ENCODE measurements at places on chromosomes 2 and 18.

DNA sequence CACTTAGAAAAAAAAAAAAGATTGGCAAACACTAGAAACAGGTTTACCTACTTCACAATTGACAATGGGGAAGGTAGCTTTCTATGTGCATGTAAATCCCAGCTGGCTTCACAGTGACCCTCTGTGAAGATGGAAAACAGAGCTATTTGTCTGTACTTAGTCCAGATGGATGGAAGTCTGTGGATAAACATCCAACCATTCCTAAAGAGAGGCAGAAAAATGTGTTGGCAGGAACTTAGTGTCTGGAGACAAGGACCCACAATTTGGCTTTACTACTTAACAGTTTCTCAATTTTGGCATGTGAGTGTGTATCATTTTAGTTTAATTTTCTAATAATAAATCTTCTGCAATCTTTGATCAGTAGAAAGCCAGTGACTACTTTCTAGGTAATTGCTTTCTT, 154.4 kb downstream of the RAD51AP2 start:
- no peak for DNase-seq

GRCh38 chr18:73458186-73458964, 590.6 kb upstream of the NETO1 start:
- DNase-seq, result no peak

GRCh38 chr2:26735883-26736588, 28.0 kb upstream of the SLC35F6 start:
- no peak for DNase-seq

DNA sequence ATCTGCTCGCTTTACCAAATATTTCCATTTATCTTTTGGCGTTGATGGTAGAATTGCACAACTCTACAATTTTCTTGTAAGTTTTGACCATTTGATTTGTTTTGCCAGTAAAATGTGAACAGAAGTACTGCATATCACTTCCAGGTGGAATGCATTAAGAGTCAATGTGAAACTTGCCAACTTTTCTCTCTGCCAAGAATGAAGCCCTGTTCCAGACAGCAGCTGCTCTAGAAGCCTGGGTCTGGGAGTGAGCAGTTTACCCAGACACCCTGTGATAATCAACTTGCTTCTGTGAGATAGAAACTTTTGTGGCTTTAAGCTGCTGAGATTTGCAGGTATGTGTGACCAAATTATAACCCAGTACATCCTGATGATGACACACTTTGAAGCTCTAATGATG, 115.9 kb upstream of the SYT4 start:
- no peak for DNase-seq

- no peak for DNase-seq
Observed at GRCh38 chr2:222050981-222051380, 247.8 kb downstream of the PAX3 start.

DNA sequence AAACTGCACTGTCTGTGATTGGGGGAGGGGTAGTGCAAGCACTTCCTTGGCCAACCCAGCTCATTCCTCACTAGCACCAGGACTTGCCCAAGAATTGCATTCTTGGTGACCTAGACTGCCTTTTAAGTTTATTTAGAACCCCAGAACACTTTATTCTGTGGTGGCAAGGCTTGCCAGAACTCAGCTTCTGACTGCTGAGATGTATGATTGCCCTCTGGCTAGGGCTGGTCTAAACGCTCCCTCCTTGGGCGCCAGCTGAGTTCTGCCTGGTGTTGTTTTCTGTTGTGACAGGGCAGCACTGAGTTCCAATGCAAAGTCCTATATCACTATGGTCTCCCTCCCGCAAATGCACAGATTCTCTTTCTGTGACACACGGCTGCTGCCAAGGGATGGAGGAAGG, 247.7 kb downstream of the ZNF385B start:
- DNase-seq, result no peak

DNA sequence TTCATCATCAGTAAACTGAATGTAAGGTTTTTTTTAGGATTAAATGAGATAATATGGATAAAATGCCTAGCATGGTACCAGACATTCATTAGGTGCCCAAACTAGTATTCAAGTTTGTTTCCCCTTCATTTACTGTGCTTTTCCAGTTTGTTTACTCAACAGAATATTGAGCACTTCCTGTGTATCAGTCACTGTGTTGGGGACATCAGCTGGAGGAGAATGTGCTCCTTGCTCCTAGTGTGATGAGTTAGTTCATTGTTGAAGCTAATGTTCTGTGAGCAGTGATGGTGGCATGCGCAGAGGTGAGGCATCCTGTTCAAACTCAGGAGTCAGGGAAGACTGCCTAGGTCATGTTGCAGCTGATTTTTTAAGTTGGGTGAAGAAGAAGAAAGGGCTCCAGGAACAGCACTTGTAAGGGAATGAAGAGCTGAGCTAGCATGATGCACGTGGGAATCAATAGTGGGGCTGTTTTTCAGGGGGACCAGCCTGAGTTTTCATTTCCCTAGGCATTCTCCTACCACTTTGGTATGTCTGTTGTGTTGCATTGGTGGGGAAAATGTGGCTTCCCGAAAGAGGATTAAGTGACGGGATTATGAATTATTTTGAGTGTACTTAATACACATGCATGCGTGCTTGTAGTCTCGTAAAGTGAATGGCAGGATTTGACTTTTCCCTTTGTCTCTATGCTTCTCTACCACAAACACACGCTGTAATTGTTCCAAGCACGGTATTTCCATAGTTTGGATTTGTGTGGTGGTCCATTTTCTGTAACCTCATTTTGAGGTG, 23.7 kb downstream of the TTLL4 start:
- DNase-seq, result no peak

DNA sequence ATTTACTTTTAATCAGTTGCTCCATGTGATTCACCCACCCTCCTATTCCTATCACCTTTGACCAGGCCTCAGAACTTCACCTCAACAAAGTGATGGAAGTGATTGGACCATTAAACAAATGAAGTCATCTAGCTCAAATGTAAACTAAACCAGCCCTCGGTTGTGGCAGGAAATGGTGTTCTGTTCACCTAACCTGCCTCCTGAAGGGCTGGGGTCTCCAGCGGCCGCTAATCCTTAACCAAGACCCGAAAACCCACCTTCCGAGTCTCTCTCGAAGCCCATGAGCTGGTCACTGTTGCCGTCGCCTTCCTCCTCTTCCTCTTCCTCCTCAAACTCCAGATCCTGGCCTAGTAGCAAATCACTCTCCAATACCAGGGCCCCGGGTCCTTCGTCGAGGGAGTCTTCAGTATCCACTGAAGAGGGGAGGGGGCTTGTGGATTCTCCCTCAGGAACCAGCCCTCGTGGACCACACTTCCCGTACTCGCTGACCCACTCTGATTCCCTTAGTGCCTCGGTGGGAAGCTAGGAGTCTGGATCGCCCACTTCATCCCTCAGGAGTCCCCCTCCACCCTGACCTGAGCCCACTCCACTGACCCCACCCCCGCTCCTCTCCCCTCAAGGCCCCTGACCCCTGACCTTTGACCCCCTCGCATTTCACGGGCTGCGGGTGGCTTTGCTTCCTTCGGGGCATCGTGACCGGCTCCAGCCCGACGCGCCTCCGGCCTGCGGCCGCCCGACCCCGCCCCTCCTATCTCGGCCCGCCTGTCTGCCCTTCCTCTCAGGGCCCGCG, 503 bp downstream of the ZNF513 start:
- DNase-seq, result no peak

DNA sequence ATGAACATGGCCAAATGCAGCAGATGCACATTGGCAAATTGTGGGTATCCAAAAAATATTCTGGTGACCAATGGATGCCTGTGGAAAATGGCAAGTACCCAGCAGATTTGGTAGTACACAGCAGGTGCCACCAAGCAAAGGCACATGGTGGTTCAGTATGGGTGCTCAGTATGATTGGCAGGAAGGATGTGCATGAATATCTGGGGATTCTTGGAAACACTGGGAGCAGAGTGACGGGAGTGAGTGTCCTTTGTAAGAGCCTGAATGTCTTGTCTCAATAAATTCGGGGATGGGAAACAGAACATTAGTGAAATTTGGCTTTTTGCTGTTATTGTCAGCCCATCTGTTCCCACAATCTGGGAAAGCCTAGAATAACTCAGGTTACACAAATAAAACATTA, 36.8 kb upstream of the ACADL start:
- no peak for DNase-seq

DNA sequence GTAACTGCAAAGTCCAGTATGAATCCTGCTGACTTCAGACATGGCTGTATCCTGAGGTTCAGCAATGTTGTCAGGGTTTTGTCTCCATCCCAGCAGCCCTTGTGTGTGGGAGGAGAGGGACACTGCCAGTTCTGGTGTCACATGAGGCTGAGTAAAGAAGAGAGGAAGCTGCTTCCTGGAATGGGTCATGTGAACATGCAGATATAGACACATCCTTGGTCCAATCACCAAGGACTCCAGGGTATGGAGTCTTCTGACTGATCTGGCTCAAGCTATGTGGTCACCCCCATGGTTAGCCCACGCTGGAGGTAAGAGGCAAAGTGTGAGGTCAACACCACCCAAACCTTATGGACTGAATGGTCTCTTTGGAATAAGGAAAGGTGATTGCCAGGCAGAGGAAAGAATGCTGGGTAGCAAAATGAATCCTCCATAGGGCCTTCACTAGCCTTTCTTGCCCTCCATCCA, 134.4 kb upstream of the SLC1A4 start:
- DNase-seq, result no peak

GRCh38 chr2:231461516-231461971, 2.7 kb downstream of the NCL start:
- no peak for DNase-seq

DNA sequence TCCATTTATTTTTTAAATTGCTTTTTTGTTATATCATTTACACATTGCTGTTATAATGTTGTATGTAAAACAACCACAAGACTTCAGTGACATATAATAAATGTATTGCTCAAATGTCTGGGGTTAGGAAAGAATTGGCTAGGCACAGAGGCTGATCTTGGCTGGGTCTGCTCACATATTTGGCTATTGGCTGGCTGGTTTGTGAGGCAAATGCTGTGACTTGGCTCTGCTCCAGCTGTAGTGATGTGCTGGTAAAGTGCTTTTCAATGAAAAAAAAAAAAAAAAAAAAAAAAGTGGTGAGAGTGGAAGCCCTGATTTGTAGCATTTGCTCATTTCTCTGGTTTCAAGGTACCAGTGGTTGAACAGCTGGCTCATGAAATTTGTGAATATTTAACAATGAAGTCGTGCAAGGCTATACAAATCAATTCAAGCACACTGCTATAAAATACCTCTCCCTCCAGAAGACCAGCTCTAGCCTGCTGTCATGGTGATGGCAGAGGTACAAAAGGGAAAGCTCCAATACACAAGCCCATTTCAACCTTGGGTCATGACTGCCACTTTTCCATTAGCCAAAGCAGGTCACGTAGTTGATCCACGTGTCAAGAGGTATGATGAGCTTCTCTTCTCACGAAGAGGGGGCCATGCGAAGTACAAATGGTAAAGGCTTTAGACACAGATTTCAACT, 43.7 kb upstream of the RIT2 start:
- DNase-seq, result no peak

GRCh38 chr18:70195852-70196434, 9.5 kb downstream of the RTTN start:
- no peak for DNase-seq

GRCh38 chr2:51960281-51960680, 928.3 kb upstream of the NRXN1 start:
- no peak for DNase-seq

GRCh38 chr2:160406591-160407392, 86.8 kb downstream of the RBMS1 start:
- DNase-seq, result peak; percentile 94

DNA sequence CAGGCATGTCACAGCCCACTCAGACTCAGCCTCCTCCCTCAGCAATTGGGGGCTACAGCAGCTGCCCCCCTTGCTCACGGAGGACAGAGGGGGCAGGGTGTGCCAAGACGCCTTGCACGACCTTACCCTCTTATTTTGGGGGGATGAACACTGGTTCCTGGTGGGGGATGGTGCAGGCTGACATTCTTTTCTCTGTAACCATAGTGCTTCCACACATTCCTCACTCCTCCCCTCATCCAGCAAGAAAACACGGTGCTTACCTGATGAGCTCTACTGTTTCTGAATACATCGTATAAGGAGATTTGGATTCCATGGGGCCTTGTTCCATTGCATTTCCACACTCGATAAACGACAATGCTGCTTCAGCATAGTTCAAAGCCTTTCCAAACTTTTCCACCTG, 75.4 kb upstream of the REV1 start:
- no peak for DNase-seq

DNA sequence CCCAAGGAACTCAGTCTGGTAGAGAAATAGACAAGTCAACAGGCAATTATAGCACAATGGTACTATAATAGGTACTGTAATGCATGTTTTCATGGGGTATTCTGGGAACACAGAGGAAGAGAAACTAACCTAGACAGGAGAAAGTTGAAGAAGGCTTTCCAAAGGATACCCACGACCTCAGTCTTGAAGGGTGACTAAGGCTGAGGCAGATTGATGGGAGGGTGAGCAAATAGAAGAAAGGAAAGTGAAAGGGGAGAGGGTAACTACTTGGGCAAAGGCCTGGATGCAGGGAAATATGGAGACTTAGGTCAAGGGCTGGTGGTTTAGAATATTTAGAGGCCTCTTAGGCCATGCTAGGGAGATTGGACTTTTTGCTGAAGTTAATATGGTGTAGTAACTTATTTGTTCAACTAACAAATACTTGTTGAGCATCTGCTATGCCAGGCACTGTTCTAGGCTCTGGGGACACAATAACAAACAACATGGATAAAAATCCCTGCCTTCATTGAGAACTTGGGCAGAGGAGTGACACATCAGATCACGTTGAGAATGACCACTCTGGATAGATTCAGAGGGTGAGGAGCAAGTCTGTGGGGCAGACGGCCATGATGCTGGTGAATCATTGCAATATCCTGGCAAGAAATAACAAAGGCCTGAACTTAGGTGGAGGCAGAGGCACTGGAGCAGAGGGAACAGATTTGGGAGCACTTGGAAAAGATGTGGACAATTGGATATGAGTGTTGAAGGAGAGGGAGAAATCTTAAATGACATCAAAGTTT, 56.4 kb downstream of the PLB1 start:
- no peak for DNase-seq

GRCh38 chr2:46982351-46983064, 66.9 kb upstream of the MCFD2 start:
- DNase-seq, result no peak

DNA sequence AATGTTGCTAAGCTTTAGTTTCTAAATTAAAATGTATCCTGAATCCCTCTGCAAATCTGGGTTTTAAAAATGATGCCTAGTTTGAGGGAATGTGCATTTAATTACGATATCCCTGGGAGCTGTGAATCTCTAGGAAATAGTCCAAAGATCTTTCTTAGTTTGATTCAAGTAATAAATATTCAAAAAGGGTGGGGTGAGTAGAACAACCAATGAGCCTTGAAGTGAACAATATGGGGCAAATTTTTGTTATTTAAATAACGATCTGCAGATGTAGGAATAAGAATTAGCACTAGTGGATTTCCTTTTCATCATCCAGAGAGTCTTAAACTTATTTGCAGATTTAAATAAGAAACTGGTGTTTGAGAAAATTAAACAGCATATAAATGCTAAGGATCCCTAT, 106.3 kb downstream of the ACVR1 start:
- no peak for DNase-seq

Measured in CD4-positive, alpha-beta T cell (primary cell).